WERI-Rb-1 (cell line): ENCODE measurements at places on chromosomes 1 and 21.

- no peak for DNase-seq
Measured at GRCh38 chr1:225654688-225655508, 2.0 kb upstream of the ENAH start.

- DNase-seq: no peak
Measured at GRCh38 chr1:43590388-43590925, 59.5 kb upstream of the KDM4A start.

DNA sequence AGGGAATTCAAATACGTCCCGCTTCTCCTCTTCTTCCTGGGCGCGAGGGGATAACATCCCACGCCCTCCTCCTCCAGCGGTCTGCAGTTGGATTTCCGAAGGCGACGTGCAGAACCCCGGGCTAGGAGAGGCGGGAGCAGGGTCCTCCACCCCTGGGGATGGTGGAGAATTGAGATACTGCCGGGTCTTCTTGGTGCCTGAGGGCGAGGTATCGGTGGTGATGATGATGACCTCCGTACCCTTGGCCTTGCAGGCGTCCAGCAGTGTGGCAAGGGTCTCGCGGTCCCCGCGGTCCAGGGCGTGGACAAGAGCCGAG is 3.2 kb upstream of the LIX1L start:
- peak; percentile 35 for DNase-seq

DNA sequence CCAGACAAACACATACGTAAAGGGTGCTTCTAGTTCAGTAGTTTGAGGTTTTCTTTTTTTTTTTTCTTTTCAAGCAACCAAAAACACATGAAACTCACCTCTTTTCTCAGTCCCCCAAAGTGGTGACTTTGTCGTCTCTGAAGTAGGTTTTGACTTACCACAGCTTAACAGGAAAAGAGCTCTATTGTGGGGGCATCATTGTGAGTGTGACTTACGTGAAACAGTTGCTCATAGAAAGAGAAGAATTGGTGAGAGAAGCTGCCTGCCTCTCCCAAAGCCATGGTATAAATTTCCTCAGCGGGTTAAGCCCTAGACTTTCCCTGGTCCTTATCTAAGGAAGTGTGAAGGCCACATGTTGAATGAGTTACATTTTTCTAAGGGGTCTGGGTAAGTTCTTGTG is 11.9 kb downstream of the FASLG start:
- no peak for DNase-seq

- peak; percentile 84 for DNase-seq
Measured at GRCh38 chr1:36178471-36179219, 22.7 kb downstream of the MAP7D1 start.

GRCh38 chr1:221045842-221046831 is 166.9 kb downstream of the HLX start:
- no peak for DNase-seq
